Left renal cortex interstitium (tissue), 4 donors: ENCODE measurements at places on chromosomes 4 and X.

DNA sequence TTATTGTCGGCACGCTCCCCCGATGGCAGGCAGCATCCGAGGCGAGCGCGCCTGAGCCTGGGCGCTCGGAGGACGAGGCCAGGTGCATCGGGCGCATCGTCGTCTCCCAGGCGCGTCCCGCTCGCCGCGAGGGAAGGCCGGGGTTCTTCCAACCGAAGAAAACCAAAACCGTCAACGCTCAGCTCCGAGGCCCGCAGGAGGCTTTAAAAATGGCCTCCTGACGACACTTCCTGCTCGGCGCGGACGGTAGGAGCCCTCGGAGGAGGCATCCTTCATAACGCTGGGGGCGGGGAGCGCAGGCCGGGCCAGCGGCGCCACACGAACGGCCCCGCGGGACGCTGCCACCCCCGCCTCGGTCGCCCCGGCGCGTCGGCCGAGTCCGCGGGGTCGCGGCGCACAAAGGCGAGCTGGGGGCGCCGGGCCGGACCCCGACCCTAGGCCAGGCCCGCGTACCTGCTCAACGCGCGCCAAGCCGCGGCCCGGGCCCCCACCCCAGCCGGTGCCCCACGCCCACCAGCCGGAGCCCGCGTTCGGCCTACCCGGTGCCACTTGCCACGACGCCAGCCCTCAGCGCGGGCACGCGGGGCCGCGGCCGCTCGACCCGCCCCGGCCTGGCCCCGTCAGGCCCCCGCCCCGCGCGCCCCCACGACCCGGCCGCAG, 501 bp downstream of the ZNF518B start:
- no peak for DNase-seq

DNA sequence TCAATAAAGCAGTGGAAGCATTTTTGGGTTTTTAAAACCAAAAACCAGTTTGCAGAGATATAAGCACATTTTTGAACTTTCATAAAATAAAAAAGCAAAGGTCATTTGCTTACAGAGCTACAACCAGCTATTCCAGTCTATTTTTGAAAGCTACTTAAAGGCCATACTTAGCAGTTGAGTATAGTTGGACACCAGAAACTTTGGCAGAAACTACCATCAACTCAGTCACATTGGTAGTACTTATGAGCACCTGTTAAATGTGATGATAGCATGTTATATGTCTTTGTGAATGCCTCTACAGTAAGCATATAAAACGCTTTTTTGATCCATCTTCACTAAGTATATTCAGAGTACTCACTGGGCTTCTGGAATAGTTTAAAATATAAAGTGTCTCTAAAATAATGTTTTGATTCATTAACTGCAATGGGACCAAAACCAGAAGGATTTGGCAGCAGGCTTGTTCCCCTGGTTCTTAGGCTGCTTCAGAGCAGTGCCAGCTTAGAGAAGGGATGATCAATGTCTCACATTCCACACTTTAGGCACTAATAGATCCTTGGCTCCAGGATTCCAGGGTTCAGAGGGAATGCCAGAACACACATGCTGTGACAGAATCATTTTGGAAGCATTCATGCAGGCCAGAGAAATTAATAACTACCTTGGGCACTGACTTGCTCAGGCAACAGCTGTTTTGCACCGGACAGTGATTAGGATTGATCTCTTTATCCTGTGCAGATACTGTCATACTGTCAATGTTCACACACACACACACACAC, 103.9 kb downstream of the IQCM start:
- no peak for DNase-seq

DNA sequence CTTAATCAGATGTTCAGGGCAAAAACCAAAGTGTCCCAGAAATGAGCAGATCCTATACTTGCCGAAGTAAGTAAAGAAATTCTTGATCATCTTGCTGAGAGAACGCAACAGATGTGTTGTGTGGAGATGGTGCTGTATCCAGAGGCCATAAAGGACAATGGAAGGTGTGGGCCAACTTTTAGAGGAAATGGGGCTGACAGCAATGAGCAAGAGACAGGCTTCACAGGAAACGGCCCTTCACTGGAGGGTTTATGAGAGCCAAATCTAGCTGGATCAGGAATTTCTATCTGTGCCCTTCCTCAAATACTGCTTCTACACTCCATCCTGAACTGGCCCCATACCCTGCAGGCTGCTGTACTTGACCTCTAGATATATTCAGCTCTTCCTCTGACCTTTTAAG, 583.9 kb upstream of the DIPK2B start:
- no peak for DNase-seq

GRCh38 chr4:3221996-3222395, 27.0 kb upstream of the MSANTD1 start:
- no peak for DNase-seq

GRCh38 chrX:19799319-19800182, 87.8 kb downstream of the SH3KBP1 start:
- DNase-seq: no peak

GRCh38 chr4:74320559-74321118, 12.4 kb downstream of the EPGN start:
- DNase-seq: peak; percentile 11

DNA sequence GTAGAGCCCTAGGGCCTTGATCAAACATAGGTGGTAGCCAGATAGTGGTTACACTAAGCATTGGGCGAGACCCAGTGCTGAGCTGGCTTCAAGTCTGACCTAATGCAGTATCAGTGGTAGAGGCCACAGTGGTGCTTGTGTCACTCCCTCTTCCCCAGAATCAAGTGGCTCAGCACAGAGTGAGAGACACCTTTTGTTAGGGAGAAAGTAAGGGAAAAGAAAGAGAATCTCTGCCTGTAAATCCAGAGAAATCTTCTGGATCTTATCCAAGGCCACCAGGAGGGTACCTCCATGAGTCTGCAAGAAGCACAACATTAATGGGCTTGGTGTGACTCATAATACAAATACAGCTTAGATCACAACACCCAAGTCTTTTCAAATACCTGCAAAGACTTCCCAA, 117.7 kb upstream of the SLC6A14 start:
- no peak for DNase-seq

- no peak for DNase-seq
These were observed 853.8 kb upstream of the INTU start for GRCh38 chr4:126779001-126779400.

DNA sequence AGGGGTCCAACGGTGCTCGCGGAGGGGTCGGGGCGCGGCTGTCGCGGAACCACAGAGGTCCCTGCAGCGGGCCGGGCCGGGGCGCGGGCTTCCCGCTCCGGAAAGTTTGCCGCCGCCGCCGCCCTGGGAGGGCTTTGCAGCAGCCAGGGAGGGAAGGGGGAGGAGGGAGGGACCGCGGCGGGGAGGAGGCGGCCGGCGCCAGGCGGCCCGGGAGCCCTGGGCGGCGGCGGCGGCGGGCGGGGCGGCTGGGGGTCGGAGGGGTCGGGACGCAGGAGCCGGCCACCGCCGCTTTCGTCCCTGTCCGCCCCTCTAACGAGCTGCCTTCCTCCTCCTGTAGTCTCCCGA, 375 bp downstream of the FGFR3 start:
- no peak for DNase-seq

- no peak for DNase-seq
These were observed 57.3 kb downstream of the NPNT start for GRCh38 chr4:105952591-105952990.

DNA sequence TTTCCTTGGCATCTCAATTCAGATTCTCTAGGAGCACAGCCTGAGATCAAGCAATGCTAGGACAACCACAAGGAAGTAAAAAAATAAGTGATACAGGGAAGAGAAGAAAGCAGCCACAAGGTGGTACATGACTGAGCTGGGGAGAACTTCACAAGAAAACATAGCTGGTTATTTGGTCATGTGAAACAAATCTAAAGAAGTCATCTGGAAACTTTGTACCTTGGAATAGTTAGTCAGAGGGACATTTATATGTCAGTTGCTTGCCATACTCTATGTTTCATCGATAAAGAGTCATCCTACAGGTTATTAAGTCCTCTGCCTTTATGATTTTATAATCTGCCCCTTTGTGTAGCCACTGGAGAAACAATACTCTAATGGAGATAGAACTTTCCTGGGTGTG, 575.1 kb downstream of the IL15 start:
- no peak for DNase-seq
